RKO (cell line): ENCODE measurements at places on chromosomes 7 and 10.

DNA sequence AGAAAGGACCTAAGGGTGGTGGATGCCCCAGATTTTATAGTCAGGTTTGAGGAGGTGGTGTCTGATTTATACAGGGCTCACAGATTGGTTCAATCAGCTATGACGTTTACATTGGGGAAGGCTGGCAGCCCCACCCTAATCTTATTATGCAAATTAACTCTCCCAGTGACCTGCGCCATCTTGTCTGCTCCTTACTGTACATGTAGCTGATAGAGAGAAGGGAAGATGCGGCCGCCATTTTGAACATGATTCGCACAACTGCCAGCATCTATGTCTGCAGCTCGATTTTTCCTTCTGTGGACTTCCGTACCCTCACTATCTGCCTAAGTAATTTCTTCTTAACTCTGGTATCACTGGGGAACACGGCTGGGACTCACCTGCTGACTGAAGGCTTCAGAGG lies 619.0 kb upstream of the DPP6 start:
- no peak for DNase-seq

- no peak for DNase-seq
Observed at GRCh38 chr7:15418264-15418663, 143.6 kb downstream of the AGMO start.

- DNase-seq: no peak
Observed at GRCh38 chr7:6648066-6648814, 11.1 kb downstream of the ZNF316 start.

DNA sequence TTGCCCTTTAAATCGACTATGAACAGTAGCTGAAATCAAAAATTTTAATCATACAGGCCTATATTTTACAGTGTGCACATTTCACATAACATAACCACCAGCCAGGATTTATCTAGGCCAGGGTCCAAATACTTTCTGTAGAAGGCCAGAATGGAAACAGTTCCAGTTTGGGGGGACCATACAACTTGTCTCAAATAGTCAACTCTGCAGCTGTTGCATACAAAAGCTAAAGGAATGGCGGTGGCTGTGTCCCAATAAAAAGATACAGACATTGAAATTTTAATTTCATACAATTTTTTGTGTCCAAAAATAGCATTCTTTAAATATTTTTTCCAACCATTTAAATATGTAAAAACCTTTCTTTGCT lies 742 bp upstream of the TYSND1 start:
- no peak for DNase-seq

- no peak for DNase-seq
Observed at GRCh38 chr10:12389154-12389734, 39.9 kb downstream of the CAMK1D start.

DNA sequence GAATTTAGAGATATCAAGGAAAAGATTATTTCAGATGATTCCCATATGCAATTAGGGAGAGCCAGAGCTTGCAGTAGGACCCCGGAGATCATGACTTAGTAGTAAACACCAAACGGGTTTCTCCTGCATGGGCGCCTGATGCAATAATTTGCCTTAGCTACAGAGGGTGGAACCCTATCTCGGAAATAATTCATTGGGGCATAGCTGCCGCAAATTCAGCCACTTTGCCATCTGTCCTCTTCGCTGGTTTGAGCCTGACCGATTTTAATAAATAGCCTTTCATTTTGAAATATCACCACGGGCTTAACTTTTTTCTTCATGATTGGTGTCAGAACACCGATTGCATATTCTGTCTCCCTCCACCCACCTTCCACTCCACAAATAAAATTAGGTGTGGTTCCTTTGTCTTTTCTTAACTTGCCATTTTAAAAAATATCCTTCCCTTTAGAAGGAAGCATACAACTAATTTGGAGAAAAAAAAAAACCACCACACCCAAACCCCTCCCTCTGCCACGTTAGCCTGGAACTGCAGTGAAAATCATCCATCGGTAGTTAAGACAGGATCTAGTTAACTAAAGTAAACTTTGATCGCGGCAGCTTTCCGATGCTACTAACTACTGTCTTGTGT lies 1.4 kb downstream of the GARS1 start:
- peak; percentile 67 for DNase-seq

DNA sequence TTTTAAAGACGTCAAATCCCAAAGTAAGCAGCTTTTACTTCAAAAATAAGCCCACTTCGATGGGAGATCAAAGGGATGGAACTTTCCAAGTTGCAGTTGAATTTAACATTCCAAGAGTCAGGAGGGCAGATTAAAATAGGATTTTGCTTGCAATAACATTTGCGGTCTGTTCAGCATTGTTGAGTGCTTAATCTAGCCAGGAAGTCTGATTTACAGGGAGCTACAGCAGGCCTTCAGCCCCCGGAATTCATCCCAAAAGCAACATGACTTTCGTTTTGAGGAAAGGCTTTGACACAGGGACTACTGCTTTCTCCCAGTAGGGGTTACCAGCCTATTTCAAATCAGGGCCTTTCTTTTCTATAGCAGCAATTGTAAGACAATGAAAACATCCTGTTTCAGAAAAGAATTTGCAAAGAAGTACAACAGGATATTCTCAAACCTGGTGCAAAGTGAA lies 279.6 kb upstream of the PITRM1 start:
- no peak for DNase-seq

DNA sequence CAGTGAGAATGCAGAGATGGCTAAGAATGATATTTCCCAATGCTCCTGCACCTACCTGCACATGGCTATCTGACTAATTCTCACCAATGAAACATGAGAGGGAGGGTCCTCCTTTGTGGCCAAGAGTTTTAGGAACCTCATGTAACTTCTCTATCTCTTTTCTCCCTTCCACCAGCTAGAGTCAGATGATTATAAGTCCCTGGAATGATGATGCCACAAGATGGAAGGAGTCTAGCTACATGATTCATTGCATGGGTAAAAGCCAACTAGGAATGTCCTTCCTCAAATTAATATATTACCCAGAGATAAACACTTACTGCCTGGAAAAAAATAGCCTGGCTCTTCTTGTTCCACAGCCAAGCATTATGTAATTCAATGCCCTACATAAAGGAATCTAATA lies 55.1 kb upstream of the AASS start:
- peak; percentile 18 for DNase-seq

DNA sequence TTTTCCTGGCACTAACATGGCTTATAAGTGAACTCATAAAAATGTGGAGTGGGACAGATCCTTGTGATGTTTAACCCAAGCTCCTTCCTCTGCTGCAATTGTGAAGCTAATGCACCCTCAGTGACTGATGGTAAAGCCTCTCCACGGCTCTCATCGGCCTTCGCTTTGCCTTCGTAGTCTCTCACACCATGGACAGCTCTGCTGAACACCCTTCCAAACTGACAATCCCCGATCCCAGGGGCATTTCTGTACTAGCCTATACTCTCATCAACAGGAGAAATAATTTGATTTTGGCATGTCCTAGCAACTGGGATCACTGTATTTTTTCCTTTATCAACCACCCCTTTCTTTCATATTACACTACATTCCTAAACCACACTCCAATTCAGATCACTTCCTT lies 6.1 kb downstream of the ZNF777 start:
- DNase-seq: no peak

GRCh38 chr7:143900230-143900766 lies 1.7 kb downstream of the TCAF1 start:
- DNase-seq: peak; percentile 52

DNA sequence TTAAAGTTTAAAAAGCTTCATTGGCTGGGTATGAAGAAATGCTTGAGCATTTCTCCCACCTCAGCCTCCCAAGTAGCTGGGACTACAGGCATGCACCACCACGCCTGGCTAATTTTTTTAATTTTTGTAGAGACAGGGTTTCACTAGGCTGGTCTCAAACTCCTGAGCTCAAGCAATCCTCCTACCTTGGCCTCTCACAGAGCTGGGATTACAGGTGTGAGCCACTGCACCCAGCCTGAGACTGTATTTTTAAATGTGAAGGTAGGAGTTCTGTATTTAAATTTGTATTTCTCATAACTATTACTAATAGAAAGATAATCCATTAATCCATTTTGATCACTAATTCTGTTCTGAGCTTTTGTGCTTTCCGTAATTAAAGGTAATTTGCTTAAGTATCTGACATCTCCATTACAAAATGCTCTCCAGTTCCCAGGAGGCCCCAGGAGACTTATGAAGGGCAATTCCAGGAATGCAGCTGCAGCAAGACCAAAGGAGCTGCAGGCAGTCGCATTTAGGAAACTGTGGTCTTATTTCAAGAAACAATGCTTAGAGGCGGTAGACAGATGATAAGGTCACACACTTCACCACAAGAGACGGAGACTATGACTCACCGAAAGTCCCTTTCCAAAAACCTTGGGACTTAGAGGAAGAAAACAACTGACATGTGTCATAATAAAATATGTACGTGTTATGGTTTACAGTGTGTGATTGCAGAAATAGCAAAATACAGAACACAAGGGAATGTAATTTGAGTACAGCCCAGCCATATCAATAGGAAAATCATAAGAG lies 23.3 kb downstream of the YAE1 start:
- peak; percentile 53 for DNase-seq

GRCh38 chr10:20971901-20972300 lies 74.8 kb upstream of the NEBL start:
- no peak for DNase-seq

GRCh38 chr7:83947260-83947659 lies 247.3 kb downstream of the SEMA3A start:
- DNase-seq: peak; percentile 41

DNA sequence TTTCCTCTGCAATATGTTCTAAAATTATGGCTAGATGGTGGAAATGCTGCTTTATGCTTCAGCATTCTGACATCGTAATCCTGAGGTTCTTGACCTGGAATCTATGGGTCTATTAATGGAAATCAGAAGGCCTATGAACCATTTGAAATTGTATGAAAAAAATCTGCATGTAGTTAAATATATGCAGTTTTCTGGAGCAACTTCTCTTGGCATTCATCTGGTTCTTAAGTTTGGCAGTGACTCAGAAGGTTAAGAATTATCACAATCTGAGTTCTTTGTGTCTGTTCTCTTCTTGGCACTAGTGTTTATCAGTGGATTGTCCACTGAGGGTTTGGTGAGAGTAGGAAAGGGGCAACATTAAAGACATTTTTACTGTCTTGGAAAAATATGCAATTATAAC lies 71.1 kb upstream of the FZD1 start:
- DNase-seq: no peak

- DNase-seq: no peak
Observed at GRCh38 chr7:114630201-114630990, 215.8 kb downstream of the FOXP2 start.

- peak; percentile 66 for DNase-seq
Observed at GRCh38 chr7:12066521-12066920, 144.6 kb upstream of the TMEM106B start.

DNA sequence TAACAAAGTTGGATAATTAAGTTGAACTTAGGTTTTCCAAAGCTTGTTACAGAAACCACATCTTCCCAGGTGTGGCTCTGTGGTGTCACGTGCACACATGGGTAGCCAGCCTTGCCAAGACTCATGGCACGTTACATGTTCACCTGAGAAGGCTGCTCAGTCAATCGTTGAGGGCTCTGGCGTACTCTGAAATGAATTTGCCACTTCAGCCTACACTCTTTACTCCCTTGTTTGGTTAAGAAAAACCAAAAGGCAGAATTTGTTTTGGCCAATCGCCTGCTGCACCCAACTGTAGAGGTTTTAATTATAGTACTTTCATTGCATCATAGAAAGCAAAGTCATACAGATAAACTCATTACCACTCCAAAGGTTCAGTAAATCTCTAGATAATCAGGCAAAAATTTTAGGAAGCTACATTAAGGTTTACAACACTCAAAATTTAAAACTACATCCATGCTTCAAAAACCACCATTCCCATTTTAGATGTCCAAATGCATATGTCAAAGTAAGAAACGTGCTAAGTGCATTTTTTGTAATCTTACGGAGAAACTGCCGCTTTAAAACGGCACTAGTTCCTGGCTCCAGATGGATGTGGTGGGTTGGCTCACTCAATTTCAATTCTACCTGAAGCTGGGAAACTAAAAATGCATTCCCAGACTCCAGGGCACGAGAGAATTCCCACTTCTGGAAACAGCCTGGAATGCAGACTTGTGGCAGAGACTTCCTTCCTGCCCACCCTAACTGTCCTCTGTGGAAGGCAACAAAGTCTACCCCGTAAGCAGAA lies 88.4 kb downstream of the DIP2C start:
- DNase-seq: no peak

- DNase-seq: peak; percentile 61
Observed at GRCh38 chr7:29113384-29114102, 32.8 kb downstream of the CPVL start.

GRCh38 chr7:155917836-155918430 lies 105.7 kb upstream of the SHH start:
- no peak for DNase-seq

DNA sequence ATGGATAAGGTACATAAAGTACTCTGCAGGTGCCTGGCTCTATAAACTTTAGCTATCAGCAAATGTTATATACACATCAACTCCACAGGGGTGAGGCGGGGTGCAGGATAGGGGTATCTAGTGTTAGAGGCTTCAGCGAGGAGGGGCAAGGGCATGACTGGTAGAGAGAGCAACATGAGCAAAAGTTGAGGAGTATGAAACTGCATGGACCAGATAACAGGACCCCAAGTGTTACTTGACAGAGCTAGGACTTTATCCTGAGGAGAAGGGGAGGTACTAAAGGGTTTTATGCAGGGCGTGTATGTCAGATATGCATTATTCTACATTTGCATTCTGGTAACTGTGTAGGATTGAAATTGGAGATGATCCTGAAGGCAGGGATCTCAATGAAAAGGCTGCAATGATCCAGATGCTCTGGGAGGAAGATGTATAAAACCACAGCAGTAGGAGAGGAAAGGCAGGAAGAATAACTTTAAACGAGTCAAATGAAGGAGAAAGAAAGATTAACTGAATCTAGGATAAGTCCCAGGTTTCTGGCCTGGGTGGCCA lies 109.8 kb upstream of the FAM133B start:
- DNase-seq: no peak

GRCh38 chr7:33837356-33837851 lies 67.9 kb upstream of the BMPER start:
- no peak for DNase-seq

GRCh38 chr10:131744346-131744745 lies 156.5 kb upstream of the PPP2R2D start:
- DNase-seq: no peak

DNA sequence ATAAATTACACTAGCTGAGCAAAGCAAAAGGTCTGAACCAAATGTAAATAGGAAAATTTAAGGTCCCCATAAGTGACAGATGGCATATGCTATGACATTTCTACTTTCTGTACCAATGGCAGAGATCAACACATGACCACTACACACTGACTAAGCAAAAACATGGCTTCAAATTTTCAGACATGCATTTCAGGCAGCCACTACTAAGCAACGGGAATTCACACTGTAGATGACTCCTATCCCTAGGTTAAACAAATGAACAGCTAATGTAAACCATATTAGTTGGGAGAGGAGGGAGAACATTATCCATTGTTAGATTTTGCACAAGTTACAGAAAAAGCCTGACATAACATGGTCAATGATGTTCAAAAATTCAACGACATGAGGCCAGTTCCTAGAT lies 11.4 kb upstream of the KIF20B start:
- no peak for DNase-seq
